ENCODE measurements at places on chromosomes 1 and 21.

DNA sequence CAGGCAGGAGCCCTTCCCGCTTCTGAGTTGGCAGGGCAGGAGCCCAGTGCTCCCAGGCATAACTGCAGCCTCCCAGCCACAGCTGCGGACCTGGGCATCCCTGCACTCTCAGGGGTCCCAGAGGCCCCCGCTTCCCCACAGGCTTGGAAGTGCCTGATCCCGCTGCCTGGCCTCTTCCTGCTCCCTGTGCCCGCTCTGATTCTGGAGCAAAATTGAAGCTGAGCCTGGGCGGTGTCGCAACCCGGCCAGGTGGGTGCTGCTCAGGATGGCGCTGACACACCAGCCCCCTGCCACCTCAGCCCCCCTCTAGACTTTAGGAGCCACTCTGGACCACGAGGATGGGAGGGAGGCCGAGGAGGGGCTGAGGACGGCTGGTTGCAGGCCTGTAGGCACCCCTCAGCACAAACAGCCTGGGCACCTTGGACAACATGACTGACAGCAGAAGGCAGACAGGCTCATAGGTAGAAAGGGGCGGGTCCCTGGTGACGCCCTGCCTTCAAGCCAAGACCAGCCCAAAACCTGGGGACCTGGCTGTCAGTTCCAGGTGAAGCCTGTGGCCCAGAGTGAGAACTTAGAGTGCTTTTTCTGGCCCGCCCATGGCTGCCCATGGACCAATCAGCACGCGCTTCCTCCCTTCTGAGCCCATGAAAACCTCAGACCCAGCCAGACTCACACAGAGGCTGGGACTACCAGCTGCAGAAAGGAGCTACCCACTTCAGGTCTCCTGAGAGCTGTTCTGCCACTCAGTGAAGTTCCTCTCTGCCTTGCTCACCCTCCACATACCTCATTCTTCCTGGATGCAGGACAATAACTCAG, 7.2 kb downstream of the HLCS start:
- no peak for DNase-seq

DNA sequence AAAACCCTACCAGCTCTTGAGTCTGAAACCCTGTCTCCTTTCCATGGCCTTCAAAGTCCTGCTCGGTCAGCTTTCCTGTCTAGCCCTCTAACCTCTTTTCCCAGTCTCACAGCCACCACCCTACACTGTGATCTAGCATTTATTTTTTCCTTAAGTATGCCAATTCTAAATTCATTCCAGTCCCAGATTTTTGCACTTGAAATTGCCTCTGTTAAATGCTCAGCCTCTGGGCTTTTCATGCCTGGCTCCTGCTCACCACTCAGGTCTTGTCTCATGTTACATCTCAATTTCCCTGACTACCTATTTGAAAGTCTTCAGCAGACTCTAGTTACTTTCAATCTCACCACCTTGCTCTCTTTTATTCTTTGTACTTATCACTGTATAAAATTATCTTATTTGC, 176.2 kb downstream of the ADGRL4 start:
- no peak for DNase-seq

DNA sequence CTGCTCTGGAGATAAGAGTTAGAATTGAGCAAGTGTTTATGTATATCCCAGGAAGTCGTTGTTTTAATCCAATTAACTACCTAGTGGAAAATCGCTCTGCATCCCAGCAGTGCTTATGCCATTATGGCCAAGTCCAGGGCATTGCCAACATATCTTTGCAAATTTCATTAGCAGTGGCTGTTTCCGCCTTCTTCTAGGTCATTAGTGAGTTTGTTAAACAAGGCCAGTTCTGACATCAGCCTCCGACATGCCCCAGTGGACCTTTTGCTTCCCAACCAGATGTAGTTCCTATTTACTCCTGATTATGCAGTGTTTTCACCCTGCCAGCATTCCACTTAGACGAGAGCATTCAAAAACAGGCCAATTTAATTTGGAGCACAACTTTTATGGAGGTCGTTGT, 106.8 kb upstream of the FAM78B start:
- no peak for DNase-seq

- DNase-seq: no peak
These were observed 18.5 kb downstream of the CLCA1 start for GRCh38 chr1:86487131-86487810.

- DNase-seq: no peak
These were observed 993 bp upstream of the PROK1 start for GRCh38 chr1:110449661-110450651.

- no peak for DNase-seq
These were observed 3.5 kb downstream of the SLC66A1 start for GRCh38 chr1:19315378-19316198.

- DNase-seq: no peak
These were observed 483.4 kb downstream of the PLPP3 start for GRCh38 chr1:56095696-56096665.

DNA sequence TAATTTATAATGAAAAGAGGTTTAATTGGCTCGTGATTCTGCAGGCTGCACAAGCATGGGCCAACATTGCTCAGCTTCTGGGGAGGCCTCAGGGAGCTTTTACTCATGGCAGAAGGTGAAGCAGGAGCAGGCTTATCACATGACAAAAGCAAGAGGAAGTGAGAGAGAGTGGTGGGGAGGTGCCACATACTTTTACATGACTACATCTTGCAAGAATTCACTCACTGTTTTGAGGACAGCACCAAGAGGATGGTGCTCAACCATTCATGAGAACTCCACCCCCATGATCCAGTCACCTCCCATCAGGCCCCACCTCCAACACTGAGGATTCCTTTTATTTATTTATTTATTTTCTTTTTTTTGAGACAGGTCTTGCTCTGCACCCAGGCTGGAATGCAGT, 5.5 kb upstream of the PLEKHM2 start:
- no peak for DNase-seq

- no peak for DNase-seq
These were observed at the start of gene ERICH3 for GRCh38 chr1:74673351-74674111. ERICH3 (minus strand) TSS chr1:74673792; CDS start chr1:74673519, 273 bp downstream.

GRCh38 chr1:238485057-238485911, 594.6 kb upstream of the ZP4 start:
- DNase-seq: no peak

DNA sequence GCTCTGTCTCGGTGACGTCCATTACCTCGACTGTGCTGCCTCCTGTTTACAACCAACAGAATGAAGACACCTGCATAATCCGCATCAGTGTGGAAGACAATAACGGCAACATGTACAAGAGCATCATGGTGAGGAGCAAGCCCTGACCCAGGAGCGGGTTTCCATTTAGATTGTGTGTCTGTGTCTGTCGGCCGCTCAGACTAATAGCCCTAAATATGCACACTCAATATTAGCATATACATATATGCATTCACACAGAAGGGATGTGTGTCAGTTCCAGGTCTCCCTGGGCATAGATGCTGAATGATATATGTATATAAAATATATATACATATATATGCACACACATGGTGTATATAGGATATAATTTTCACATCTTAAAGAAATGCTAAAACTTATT, 111.7 kb downstream of the RGL1 start:
- no peak for DNase-seq

DNA sequence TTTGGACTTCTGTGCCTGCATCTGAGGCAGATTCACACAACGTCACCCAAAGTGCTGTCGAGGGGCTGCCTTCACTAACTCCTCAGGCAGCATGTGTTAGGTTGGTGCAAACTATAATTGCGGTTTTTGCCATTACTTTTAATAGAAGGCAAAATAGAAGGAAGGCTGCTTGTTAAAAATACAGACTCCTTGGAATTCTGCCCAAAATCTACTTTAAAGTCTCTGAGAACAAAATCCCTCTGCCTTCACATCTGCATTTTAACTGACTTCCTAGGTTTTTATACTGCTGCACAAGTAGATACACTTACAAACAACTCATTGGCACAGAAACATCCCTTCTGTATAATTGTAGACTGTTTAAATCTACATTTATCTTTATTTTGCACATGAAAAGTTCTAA, 41.3 kb upstream of the SLC19A2 start:
- DNase-seq: no peak

GRCh38 chr1:61491497-61491896, 233.4 kb downstream of the TM2D1 start:
- no peak for DNase-seq

- no peak for DNase-seq
These were observed 199.3 kb downstream of the DSCAM start for GRCh38 chr21:40647706-40648105.

GRCh38 chr1:168601051-168601450, 24.6 kb downstream of the XCL1 start:
- DNase-seq: no peak

DNA sequence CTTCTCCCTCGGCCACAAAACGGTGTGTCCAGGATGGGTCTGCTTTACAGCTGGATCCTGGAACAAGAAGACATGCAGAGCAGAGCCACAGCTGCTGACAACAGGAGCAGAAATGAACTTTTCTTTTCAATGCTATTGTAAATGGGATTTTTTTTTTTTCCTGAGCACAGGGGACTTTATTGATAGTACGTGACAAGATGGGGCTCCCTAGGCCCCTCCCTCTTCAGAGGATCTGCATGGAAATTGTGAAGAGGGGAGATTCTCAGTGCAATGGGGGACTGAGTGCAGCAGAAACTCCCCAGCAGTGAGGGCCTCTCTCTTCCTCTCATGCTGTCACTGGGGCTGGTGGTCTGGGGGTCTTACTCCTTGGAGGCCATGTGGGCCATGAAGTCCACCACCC, 40.8 kb upstream of the CD2 start:
- DNase-seq: no peak

- no peak for DNase-seq
These were observed 759 bp downstream of the SMYD3 start for GRCh38 chr1:246506367-246506673.

GRCh38 chr1:211633524-211633846, 41.9 kb downstream of the NEK2 start:
- no peak for DNase-seq

- DNase-seq: no peak
These were observed 21.6 kb upstream of the PINK1 start for GRCh38 chr1:20611652-20612051.

GRCh38 chr1:205236951-205237475, 9.3 kb downstream of the TMCC2 start:
- DNase-seq: no peak

DNA sequence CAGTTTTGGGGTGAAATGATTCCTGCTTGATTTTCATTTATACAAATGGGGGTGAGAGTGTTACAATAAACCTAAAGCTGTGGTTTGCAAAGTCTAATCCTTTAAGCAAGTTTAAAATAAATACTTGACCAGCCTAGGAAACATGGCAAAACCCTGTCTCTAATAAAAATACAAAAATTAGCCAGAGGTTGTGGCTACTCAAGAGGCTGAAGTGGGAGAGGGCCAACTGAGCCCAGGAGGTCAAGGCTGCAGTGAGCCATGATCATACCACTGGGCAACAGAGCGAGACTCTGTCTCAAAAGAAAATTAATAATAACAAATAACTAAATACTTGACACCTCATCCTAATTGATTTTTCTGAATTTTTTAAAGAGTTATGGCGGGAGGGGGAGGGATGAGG, 110.8 kb downstream of the EIF4G3 start:
- DNase-seq: no peak

DNA sequence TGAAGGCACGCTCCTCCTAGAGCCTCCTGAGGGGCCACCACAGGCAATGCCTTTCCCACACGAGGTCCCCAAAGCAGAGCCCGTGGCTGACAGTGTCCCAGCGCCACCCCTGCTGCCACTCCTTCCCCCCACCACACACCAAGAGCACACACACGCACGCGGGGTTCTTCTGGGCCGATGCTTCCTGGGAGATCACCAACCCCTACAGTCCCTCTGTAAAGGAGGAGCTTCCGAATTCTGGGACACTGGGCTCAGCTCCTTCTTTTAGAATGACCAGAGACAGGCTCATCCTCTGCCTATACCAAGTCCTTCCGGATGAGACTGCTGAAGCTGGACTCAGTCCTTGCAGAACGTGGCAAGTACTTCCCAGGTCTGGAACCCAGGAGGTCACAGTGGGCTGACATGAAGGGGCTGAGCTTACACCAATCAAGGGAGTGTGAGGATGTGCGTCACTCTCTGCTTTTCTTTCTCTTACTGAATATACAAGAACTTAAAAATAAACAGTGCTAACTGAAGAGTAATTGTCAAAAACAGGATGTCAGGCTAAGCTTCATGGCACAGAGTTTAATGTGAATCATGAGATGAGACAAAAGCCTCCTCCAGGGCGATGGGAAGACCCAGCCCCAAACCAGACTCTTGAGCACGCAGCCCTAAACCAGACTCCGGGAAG, 12.7 kb downstream of the SSU72 start:
- no peak for DNase-seq

DNA sequence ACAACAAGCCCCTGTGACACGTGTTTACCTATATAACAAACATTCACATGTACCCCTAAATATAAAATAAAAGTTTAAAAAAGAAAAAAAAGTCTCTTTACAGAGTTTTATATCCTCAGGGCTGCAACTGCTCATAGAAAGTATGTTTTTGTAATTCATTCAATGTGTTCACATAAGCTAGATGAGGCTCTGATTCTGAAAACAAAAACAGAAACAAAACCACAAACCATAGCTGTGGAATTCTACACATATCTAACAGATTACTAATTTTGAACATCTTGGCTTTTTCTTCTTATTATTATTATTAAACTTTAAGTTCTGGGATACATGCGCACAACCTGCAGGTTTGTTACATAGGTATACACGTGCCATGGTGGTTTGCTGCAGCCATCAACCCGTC, 579.6 kb upstream of the ZRANB2 start:
- no peak for DNase-seq

DNA sequence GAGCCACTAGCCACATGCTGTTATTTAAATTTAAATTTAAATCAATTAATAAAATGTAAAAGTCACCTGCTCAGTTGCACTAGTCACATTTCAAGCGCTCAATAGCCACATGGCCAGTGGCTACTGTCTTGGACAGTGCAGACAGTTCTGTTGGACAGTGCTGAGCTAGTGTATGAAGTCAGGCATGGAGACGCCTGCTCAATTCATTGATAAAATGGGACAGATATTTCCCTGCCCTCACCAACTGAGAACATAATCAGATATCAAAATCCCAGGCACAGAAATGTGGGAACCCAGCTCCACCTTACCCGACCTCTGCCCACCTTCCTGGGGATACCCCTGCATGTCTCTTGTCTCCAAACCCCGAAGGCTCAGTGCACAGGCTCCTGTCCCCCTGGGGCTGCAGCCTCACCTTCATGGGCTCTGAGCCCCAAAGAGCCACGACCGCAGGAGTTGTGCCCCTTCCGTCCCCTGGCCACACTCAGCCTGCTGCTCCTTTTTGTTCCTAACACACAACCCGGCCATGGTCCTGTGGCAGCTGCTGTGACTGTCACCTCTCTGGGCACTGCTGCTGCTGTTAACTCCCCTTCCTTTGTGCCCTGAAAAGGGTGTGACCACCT, 63.5 kb downstream of the TCP10L start:
- no peak for DNase-seq
